T follicular helper cell (primary cell): ENCODE measurements at places on chromosomes 2 and 18.

- no peak for DNase-seq
Observed at GRCh38 chr2:121976926-121977325, 221.5 kb downstream of the TSN start.

- DNase-seq = no peak
Observed at GRCh38 chr2:205680903-205681302, 1.4 kb upstream of the NRP2 start.

DNA sequence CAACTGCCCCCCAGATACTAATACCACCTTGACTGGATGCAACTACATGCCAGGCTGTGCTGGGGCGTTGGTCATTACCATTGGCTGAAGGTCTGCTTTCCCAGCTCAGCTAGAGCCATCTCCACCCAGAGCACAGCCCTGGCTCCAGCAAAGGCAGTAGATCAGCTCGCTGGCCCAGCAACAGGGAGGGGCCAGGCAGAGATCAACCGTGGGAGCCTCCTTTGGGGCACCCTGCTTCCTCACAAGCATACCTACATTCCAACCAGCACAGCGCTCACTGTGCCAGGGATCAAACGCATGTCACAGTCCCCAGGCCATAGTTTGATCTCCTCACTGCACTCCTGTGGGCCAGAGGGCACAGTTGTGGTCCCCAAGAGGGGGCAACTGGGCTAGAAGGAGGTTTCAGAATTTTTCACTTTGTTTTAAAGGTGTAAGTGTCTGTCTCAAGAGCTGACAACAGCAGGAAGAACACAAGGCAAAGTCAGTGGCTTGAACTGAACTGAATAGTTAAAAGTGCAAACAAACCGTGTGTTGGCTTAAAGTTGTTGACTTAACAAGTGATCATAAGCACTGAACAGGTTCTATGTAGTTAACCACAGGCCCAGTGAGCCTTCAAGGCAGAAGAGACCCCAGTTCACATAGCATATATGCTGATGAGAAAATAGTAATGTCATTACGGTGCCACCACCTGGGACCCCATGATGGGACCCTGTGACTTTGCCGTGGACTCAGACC, 70.1 kb upstream of the BZW1 start:
- DNase-seq = no peak

DNA sequence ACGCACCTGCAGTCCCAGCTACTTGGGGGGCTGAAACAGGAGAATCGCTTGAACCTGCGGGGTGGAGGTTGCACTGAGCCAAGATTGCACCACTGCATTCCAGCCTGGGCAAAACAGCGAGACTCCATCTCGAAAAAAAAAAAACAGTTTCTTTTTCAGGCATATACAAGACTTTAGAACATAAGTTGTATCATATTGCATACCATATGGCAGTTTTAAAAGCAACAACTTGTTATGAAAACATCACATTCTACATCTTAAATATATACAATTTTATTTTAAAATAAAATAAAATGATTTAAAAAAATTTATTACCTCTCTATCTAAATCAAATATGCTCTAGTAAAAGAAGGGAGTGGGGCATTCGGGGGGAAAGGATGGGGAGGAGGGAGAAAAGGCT, 39.4 kb upstream of the SP5 start:
- DNase-seq = no peak

DNA sequence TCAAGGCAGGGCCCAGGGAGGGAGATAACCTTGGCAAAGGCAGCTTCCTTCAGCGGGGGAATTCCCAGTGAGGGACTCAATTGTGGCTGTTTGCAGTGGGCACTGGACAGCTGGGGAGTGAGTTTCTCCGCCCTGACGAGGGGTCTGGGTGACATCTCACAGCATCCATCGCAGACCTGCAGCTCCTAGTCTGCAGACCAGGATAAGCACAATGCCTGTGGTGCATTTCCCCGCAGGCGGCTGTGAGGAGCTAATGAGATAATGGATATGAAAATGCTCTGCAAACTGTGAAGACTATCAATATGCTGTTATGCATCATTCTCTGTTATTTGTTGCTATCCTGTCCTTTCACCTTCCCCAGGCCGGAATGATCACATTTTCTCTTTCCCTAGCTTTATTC, 30.0 kb upstream of the CYP1B1 start:
- DNase-seq = no peak

DNA sequence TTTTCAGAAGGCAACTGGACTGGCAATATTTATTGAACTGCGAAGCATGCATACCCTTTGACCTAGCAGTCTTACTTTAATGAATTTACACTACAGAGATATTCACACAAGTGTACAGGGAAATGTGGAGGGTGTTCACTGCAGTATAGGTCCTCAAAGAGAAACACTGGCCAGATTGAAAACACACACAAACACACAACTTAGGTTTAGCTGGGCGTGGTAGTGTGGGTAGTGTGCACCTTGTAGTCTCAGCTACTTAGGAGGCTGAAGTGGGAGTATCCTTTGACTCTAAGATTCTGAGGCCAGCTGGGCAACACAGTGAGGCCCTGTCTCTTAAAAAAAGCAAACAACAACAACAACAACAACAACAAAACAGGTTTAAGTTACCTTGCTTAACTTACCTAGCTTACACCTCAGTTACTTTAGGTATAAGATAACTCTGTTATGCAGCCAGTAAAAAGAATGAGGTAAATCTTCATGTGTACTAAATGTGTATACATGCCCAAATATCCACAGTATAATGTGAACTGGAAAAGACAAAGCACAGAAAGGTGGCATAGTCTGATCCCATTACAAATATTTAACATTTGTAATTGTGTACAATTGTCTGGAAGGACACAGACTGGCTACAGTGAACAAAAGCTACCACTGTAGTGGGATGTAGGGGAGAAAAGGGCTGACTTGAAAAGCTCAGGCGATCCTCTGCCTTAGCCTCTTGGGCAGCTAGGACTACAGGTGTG, 105.9 kb upstream of the FZD5 start:
- DNase-seq = no peak

DNA sequence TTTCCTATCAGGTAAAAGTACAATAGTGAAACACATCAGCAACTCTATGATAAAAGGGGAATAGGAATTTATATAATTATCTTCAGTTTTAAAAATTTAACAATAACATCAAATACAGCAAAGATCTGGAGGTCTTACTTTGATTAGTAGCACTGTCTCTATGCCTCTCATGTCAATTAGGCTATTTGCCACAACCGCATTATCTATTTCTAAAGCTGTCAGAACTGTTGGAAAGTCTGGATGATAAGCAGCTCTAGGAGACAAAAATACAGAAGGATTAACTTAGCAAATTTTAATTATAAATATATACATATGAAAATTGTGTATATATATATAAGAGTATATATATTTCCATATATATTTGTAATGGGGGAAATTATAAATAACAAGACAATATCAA, 45.1 kb downstream of the SMC6 start:
- no peak for DNase-seq

DNA sequence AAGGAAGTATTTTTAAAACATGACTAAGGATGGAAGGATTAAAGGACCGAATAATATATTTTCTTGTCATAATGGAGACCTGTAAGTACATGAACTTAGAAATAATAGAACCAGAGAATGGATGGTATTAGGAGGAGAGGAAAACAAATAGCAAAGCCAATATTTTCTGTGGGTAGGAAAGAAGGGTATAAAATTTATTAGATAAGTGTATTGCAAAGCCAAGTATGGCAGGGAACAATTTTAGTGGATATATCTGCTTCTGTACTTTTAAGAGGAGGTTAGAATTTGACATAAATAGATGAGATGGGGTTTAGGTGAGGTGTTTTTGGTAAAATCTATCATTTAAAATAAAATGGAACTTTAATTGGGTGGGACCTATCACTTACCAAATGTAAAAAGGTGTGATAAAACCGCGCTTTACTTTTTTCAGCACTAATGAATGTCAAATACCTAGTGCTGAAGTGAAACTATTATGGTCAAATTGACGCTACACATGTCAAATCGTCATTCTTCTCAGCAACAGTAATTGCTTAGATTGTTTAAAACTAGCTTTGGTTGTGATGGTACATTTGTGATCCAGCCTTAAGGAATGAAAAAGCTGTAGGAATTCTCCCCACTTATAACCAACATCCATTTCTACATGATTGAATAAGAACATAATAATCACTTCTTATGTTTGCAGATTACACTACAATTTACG, 78.1 kb upstream of the ZEB2 start:
- no peak for DNase-seq

- DNase-seq = no peak
Observed at GRCh38 chr2:101149241-101150192, 1.7 kb downstream of the TBC1D8 start.

- DNase-seq = no peak
Observed at GRCh38 chr2:108579623-108580022, 45.4 kb downstream of the LIMS1 start.

DNA sequence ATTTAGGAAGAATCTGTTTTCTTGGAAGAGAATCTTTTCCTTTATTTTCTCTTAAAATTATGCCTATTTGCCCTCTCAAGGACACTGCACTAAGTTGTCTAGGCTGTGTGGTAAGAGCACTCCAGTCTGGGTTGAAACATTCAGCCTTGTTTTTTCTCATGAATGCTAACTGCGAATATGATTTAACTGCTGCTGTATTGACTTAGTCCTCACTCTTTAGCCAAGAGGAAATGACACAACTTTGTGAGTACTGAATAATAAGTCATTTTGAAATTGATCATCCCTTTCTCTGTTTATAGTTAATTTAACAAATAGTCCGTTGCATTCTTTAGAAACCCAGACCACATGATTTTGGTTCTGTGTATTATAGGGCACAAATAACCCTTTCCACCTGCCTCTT, 4.5 kb upstream of the RND3 start:
- no peak for DNase-seq

GRCh38 chr2:105578166-105578565, 166.5 kb upstream of the NCK2 start:
- no peak for DNase-seq

DNA sequence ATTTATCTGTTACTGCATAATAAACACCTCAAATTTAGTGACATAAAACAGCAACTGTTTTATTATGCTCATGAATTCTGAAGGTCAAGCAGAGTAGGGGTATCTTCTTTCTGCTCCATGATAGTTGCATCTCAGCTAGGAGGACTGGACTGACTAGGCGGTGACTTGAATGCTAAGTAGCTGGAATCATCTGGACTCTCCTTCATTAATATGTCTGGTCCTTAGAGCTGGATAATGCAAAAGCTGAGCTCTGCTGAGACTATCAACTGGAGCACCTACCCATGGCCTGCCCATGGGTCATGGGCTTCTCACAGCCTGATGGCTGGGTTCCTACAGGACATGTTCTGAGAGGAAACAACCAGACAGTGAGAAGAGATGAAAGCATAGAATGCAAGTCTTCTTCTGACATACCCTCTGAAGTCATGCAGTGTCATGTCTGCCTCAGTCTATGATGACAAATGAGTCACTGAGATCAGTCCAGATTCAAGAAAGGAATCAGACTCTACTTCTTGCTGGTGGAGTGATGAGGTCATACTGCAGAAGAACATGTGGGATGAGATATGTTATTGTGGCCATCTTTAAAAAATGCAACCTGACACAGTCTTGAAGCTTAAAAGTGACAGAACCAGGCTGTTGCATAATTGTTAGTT, 174.2 kb upstream of the OSR1 start:
- DNase-seq = no peak

DNA sequence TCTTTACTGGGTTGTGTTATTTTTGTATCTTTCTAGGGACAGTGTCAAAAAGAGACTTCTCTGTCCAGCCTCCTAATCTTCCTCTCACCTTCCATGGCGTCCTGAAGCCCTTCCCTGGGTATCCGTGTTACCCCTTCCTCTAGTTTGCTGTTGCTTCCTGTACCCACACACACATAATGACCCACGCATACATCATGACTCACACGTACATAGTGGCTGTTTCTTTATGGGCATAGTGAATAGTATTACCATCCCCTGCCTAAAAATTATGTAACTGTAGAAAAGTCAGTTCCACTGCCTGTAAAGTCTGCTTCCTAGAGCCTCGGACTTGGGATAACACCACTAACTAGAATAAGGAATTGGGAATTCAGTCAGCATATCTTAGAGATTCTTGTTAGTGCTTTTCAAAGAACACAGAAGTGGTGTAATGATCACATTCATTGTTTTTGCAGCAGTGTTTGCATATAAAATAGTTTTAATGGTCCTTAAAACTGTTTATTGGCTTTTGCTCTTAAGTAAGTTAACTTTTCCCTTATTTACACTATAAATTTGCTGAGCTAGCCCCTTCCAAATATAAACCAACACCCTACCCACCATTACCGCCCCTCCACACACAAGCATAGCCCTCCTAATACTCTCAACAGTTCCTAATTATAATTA, 308.4 kb upstream of the RAB12 start:
- DNase-seq = no peak

DNA sequence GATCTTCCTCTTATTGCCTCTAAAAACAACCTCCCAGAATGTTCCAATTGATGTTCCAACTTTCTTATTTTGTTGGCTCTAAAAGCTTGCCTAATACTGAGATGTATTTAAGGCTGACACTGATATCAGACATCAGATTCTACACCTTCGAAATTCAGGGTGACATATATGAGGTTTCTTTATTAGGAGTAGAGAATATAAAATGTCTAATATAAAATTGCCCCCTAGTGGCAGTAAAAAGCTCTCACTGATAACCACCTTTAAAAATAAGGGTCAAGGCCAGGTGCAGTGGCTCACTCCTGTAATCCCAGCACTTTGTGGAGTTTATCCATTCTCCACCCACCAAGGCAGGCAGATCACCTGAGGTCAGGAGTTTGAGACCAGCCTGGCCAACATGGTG, 789.7 kb upstream of the SLC39A10 start:
- no peak for DNase-seq

DNA sequence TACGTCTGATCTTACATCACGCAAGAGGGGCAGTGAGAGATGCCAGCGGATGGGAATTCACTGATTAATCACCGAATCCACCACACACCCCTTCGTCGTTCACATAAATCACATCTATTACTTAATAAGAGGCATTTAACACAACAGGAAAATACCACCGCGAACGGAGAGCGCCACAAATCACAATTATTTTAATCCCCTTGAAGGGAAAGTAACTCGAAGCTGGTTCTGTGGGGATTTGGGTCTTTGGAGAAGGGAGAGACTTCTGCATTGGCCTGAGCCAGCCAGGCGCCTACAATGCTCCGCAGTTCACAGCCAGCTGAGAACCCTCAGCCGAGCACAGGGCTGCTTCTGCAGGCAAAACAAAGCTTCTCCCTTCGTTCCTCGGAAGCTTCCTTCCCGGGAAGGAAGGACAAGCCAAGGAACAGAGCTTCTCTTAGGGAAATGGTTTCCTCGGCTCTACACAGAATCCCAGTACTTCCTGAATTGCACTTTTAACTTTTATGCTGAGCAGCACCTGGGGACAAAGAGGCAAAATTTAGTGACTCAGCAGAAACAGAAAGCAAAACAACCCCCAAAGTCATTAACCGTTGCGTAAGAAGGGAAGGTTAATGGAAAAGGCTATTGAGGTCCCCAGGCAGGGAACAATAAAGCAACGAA, at the start of gene LRP1B:
Gene LRP1B (minus strand): TSS at position 7 of the 660 bp plus-strand sequence. CDS start 287 bp downstream, outside the sequence.
- no peak for DNase-seq

GRCh38 chr2:128442053-128442751, 123.5 kb upstream of the HS6ST1 start:
- DNase-seq = no peak

GRCh38 chr2:101311696-101312017, 3.2 kb upstream of the RNF149 start:
- DNase-seq = no peak
